ENCODE measurements at places on chromosomes 4 and X.

- no peak for DNase-seq
Observed at GRCh38 chrX:77802201-77802600, 16.2 kb upstream of the ATRX start.

- DNase-seq: no peak
Observed at GRCh38 chr4:174036576-174036975, 246.9 kb downstream of the FBXO8 start.

- DNase-seq: no peak
Observed at GRCh38 chr4:36254371-36254770, 10.1 kb upstream of the ARAP2 start.

DNA sequence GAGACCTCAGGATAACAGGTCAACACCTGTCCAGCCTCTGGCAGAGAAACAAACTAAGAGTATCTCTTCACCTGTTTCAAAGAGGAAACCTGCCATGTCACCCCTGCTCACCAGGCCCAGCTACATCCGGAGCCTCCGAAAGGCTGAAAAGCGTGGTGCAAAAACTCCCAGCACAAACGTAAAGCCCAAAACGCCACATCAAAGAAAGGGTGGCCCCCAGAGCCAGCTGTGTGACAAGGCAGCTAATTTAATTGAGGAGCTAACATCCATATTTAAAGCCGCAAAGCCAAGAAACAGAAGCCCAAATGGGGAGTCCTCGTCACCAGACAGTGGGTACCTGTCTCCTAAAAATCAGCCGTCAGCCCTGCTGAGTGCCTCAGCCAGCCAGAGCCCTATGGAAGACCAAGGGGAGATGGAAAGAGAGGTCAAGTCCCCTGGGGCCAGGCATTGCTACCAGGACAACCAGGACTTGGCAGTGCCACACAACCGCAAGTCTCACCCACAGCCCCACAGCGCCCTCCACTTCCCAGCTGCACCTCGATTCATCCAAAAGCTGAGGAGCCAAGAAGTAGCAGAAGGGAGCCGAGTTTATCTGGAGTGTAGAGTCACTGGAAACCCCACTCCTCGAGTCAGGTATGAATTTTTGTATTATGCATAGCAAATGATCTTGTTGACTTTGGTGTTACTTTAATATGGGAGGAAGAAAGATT, 15.1 kb downstream of the PALLD start:
- DNase-seq: no peak

DNA sequence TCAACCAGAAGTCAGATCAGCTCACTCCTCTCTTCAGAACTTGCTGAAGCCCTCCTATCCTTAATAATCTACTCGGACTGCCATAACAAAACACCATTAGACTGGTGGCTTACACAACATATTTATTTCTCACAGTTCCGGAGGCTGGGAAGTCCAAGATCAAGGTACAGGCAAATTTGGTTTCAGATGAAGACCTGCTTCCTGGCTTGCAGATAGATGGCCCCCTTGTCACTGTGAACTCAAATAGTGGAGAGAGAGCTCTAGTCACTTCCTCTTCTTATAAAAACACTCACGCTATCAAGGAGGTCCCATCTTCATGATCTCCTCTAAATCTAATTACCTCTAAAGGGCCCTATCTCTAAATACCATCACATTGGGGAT, 125.1 kb downstream of the CAMK2D start:
- no peak for DNase-seq
